ENCODE measurements at places on chromosomes 11 and 22.

GRCh38 chr11:9681583-9682372, 17.9 kb downstream of the SWAP70 start:
- no peak for DNase-seq

- DNase-seq: peak; percentile 53
These were observed 10.3 kb upstream of the NAP1L4 start for GRCh38 chr11:3002351-3002861.

GRCh38 chr11:85115798-85116197, 511.3 kb downstream of the DLG2 start:
- DNase-seq: no peak

- no peak for DNase-seq
These were observed 8.4 kb downstream of the PPME1 start for GRCh38 chr11:74179234-74180052.

- no peak for DNase-seq
These were observed 29.7 kb upstream of the NDUFC2 start for GRCh38 chr11:78109081-78110015.

GRCh38 chr11:43548916-43549315, 131.6 kb upstream of the HSD17B12 start:
- no peak for DNase-seq

All from left forelimb (tissue), 1 donor.